ENCODE measurements at places on chromosomes 12 and 14.

- DNase-seq = peak; percentile 44
Measured at GRCh38 chr12:79174626-79175025, 310.1 kb downstream of the SYT1 start.

DNA sequence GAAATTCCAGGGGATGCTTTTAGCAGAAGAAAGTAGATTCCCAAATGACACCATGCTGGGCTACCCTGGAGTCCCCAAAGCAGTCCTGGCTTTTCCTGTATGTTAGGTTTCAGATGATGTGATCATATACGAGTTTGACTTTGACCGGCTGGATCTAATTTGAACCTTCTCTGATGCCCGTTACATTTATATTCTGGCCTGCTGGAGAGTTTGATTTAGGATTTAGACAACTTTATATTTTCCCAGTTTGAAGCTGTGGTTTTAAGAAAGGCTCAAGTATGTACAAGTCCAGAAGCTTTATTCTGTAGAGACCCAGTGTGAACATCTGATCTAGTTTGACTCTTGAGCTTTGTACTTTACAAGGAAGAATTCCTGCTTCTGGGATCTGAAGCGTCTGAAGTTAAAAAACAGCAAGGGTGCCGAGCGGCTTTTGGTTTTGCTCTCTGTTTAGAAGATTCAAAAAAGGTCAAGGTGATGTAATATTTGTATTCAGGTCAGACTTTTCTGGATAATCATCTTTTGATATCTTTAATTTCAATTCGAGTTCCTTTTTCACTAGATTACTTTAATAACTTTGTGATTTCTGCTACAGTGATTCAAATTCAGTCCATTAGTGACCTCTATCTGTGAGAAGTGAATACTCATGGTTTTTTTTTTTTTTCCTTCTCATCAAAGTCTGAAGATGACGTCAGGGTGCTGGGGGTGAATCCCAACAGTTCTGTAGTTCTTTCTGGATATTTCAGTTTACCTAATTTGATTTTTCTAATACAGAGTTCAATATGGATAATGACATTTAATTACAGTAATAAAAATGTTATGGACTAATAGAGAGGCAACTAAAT is 6.3 kb downstream of the FLRT2 start:
- DNase-seq = no peak

GRCh38 chr14:97266653-97267052 is 469.5 kb downstream of the VRK1 start:
- peak; percentile 45 for DNase-seq

DNA sequence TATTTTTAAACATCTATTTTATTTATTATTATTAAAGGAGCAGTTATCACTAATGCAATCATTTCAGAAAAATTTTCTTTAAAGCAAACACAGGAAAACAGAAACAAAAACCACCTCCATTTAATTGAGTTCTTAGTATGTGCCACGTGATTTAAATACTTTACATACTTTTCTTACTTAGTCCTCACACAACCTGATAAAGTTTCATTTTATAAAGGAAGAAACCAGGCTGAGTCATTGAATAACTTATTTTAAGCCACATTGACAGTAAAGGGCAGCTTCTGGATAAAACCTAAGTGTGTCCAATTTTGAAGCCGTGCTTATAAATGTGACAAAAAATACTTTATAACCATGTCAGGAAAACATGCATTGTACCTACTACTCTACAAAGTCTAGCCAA is 57.1 kb upstream of the PCED1B start:
- DNase-seq = no peak

GRCh38 chr12:118052324-118053070 is 8.5 kb downstream of the WSB2 start:
- DNase-seq = peak; percentile 76

GRCh38 chr14:82562881-82563280 is 1029.2 kb upstream of the SEL1L start:
- no peak for DNase-seq

All from NCI-H526 (cell line).